Fibroblast of lung (primary cell): ENCODE measurements at places on chromosomes 12 and 14.

GRCh38 chr12:51888316-51889215 is 663 bp downstream of the ANKRD33 start:
- H3K27ac ChIP-seq, result no peak overlapping the region
- H3K36me3 ChIP-seq, result no peaks in the 10 kb centered on the region
- H3K4me3 ChIP-seq, result no peak overlapping the region
- H3K4me1 ChIP-seq, result peaks cover 4% of the 10 kb centered on the region
- DNase-seq, result no peak

DNA sequence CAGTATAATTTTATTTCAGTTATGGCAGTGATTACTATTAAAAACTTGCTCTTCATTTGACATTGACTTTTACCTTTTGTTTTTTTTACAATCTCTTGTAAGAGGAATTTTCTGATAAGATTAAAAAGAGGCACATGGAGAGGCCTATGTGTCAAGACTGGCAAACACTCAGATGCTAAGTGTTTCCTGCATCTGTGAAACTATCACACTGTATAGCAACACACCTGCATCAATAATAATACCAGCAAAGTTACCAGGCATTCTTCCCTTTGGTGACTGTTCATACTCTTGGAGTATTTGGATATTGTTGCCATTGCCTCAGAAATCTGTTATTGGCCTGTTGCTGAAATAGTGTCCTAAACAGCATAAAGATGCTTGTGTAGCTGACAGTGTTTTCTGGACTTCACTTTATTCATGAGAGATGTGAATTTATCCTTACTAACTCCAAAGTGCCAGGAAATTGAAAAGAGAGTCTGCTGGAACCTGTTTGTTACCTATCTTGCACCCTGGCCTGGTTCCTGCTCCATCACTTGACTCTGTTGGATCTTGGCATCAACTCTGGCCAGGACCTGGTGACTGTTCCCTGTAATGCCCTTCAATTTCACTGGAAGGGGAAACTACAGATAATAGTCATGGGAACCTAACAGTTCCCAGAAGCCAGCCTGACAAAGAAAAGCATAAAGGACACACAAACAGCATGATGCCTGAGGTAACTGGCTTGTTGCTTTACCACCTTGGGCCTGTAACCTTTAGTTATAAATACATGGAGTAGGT is 19.8 kb downstream of the SLC16A7 start:
- no peak overlapping the region for H3K27ac ChIP-seq
- H3K27me3 ChIP-seq, result no peaks in the 10 kb centered on the region
- DNase-seq, result no peak
- no peak overlapping the region for H3K4me3 ChIP-seq
- H3K36me3 ChIP-seq, result peaks cover 2% of the 10 kb centered on the region

GRCh38 chr14:50045039-50045711 is 71.2 kb downstream of the VCPKMT start:
- no peak overlapping the region for H3K4me3 ChIP-seq
- H3K27me3 ChIP-seq, result no peaks in the 10 kb centered on the region
- peaks cover 23% of the 10 kb centered on the region for H3K4me1 ChIP-seq
- H3K27ac ChIP-seq, result peak overlapping the region; percentile 58
- H3K36me3 ChIP-seq, result no peaks in the 10 kb centered on the region
- peak; percentile 84 for DNase-seq

DNA sequence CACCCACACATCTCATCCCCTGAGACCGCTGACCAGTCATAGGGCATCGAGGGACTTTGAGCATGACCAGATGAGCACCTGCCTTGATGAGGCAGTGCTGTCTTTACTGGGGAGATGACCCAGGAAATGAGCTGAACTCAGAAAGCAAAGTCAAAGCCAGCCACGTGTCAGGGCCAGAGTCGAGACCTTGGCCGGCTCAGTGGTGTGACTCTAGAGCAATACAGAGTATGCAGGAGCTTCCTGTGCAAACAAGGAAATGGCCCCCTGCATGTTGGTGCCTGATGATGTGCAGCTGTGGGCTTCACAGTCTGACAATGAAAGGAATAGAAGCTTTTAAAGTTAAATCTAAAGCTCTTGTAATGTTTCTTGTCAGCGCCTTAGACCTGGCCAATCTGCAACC is 332.9 kb downstream of the PCNX1 start:
- H3K4me3 ChIP-seq, result no peak overlapping the region
- no peaks in the 10 kb centered on the region for H3K36me3 ChIP-seq
- no peaks in the 10 kb centered on the region for H3K4me1 ChIP-seq
- DNase-seq, result no peak
- H3K27me3 ChIP-seq, result no peaks in the 10 kb centered on the region
- no peak overlapping the region for H3K27ac ChIP-seq

DNA sequence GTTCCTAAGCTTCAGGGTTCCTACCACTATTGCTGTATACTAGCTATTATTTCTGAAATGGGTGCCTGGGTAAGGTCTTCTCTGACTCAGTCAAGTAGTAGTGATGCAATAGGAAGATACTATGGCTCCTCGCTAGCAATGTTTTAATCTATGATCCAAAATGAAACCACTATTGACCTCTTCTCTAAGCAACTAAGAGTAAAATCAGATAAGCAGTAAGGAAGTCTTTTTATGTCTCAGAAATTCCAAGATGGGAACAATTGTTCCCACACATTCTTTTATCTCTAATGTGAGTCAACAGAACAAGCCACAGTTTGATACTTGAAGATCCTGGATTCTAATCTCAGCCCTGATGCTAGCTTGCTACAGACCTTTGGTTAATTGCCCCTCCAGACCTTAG is 45.1 kb downstream of the AREL1 start:
- no peaks in the 10 kb centered on the region for H3K27me3 ChIP-seq
- H3K27ac ChIP-seq, result no peak overlapping the region
- peaks cover 6% of the 10 kb centered on the region for H3K36me3 ChIP-seq

- H3K4me3 ChIP-seq, result no peak overlapping the region
- peaks cover 6% of the 10 kb centered on the region for H3K4me1 ChIP-seq
- no peak overlapping the region for H3K27ac ChIP-seq
- H3K27me3 ChIP-seq, result no peaks in the 10 kb centered on the region
Measured at GRCh38 chr12:26721800-26722199, 111.2 kb downstream of the ITPR2 start.

DNA sequence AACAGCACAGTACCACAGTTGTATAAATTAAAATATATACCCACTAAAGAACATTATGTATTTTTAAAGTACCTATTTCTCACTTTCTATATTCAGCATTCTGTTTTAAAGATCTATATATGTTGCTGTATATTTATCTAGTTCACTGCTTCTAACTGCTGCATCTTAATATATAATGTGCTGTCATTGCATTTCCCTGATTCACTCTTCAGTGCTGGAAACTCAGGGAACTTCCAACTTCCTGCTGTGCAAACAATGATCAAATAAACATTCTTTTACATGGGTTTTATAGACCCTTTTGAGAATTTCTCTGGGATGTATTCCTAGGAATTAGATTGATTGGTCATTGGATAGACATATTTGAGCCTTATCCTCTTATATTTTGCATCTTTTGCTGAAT is 379.1 kb downstream of the APAF1 start:
- no peak for DNase-seq
- no peaks in the 10 kb centered on the region for H3K36me3 ChIP-seq
- H3K27me3 ChIP-seq, result no peaks in the 10 kb centered on the region
- no peaks in the 10 kb centered on the region for H3K4me1 ChIP-seq

DNA sequence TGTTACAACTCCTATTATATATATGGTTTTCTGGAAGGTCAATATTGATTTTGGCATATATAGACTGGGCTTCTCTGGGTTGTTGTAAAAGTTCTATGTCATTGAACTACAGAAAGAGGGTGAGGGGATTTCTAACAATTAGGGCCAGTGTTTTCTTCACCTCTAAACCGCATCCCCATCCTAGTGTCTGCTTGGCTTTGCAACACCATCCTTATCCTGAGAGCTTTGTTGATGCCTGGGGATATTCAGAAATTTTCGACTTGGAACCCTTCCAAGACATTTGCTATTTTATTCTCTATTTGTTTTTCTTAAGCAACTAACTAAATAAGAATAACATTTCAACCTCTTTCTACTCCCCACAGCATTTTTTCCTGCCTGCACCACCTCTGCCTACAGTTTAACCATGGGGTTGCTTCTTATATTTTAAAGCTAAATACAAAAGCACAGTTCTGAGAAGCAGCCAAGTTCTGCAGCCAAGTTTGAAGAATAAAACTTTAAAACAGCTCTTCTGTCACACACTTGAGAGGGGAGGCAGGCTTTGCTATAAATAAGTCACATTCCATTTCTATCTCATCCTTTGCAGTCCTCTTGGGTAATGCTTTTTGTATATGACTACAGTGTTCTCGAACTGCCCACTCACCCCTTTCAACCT is 53.4 kb downstream of the RGS6 start:
- H3K4me1 ChIP-seq, result no peaks in the 10 kb centered on the region
- peak; percentile 1 for DNase-seq
- H3K4me3 ChIP-seq, result no peak overlapping the region
- H3K36me3 ChIP-seq, result no peaks in the 10 kb centered on the region
- no peaks in the 10 kb centered on the region for H3K27me3 ChIP-seq
- H3K27ac ChIP-seq, result no peak overlapping the region

GRCh38 chr12:116615141-116615861 is 56.1 kb downstream of the MAP1LC3B2 start:
- H3K27ac ChIP-seq, result no peak overlapping the region
- H3K27me3 ChIP-seq, result peaks cover 3% of the 10 kb centered on the region
- no peaks in the 10 kb centered on the region for H3K4me1 ChIP-seq
- H3K36me3 ChIP-seq, result no peaks in the 10 kb centered on the region

- peaks cover 19% of the 10 kb centered on the region for H3K4me1 ChIP-seq
- no peak overlapping the region for H3K4me3 ChIP-seq
- no peaks in the 10 kb centered on the region for H3K27me3 ChIP-seq
- H3K36me3 ChIP-seq, result peaks cover 40% of the 10 kb centered on the region
- no peak for DNase-seq
- H3K27ac ChIP-seq, result peak overlapping the region; percentile 98
Measured at GRCh38 chr12:6538420-6539313, 4.3 kb downstream of the GAPDH start.

DNA sequence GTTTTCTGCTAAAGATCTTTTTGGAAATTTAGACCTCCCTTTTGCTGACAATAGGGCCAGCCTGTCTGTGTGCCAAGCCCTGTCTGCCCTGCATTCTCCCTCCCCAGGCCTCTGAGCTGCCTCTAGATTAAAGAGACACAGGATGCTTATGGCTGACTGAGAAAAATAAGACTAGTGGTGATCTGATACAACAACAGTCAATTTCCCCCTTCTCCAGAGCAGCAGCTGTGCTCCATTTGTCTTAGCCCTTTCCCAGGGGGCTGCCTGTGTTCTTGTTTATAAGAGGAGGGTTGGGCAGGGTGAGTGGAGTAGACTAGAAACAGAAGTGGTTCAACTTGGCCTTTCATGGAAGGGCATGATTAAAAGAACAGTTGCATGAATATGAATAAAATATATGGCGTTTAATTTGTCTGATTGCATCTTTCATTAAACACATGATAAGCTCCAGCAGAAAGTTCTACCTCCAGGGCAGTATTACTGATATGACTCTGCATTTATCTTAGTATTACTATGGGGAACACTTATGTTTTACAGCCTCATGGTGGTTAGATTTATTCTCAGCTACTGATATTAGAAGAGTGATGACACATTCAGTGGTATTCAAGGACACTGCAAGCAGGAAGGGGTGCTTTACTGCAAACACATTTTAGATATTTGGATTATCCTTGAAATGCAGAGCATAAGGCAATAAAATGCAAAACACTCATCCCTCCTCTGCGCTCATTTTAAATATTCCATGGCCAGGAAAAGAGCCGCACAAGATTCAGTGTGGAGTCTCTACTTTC is 150.2 kb upstream of the CLEC14A start:
- peak; percentile 61 for DNase-seq
- H3K4me1 ChIP-seq, result peaks cover 31% of the 10 kb centered on the region
- peak overlapping the region; percentile 65 for H3K27ac ChIP-seq
- no peaks in the 10 kb centered on the region for H3K27me3 ChIP-seq
- no peaks in the 10 kb centered on the region for H3K36me3 ChIP-seq

DNA sequence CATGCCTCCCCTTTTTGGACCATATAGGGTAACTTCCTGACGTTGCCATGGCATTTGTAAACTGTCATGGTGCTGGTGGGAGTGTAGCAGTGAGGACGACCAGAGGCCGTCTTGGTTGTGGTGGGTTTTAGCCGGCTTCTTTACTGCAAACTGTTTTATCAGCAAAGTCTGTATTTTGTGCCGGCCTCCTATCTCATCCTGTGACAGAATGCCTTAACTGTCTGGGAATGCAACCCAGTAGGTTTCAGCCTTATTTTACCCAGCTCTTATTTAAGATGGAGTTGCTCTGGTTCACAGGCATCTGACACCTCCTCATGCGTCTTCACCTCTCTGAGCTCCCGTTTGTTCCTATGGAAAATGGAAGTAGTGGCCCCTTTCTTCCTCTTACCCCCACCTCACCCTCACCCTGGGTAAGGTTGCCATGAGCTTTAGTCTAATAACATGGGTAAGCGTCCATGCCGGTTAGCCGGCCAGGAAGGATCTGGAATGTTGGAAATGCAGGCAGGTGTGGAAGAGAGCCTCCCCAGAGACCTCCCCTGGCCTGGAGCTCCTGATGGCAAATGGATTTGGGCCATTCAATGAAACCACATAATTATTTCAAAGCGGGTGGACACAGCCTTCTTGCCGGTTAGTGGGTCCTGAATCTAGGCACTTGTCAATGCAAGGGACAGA is 18.6 kb downstream of the HHIPL1 start:
- no peaks in the 10 kb centered on the region for H3K36me3 ChIP-seq
- DNase-seq, result no peak
- H3K27ac ChIP-seq, result no peak overlapping the region
- H3K27me3 ChIP-seq, result no peaks in the 10 kb centered on the region

- H3K36me3 ChIP-seq, result no peaks in the 10 kb centered on the region
- DNase-seq, result peak; percentile 57
- no peaks in the 10 kb centered on the region for H3K4me1 ChIP-seq
- H3K27ac ChIP-seq, result no peak overlapping the region
- no peaks in the 10 kb centered on the region for H3K27me3 ChIP-seq
Measured at GRCh38 chr14:74973003-74973653, 17.7 kb upstream of the PGF start.

- no peak overlapping the region for H3K27ac ChIP-seq
- H3K36me3 ChIP-seq, result no peaks in the 10 kb centered on the region
- peaks cover 19% of the 10 kb centered on the region for H3K27me3 ChIP-seq
- DNase-seq, result no peak
- no peak overlapping the region for H3K4me3 ChIP-seq
Measured at GRCh38 chr12:117034701-117035151, 64.5 kb downstream of the TESC start.

GRCh38 chr14:92391726-92392125 is 68.8 kb downstream of the SLC24A4 start:
- H3K4me3 ChIP-seq, result no peak overlapping the region
- DNase-seq, result no peak
- no peak overlapping the region for H3K27ac ChIP-seq

DNA sequence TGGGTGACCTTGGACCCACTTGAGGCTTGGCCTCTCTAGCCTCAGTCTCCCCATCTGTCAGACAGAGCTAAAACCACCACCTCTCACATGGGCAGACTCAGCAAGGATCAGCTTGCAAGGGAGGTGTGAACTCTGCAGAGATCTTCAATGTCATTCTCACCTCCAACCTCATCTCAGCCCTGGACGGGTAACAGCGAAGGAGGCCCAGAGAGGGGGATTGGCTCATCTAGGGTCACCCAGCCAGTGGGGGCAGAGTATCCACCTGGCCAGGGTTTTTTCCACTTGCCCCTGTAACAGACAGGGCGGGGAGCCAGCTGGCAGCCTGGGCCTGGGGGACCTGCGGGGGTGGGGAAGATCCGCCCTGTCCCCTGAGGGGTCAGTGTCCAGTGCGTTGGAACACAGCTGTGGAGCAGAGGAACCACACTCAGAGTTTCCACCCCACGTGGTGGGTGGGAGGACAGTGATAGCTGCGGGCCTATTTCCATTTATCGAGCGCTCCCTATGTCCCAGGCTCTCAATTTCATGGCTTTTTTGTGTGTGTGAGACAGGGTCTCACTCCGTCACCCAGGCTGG is 27.4 kb downstream of the DTX1 start:
- no peak overlapping the region for H3K4me3 ChIP-seq
- no peak for DNase-seq
- H3K4me1 ChIP-seq, result no peaks in the 10 kb centered on the region
- H3K27me3 ChIP-seq, result no peaks in the 10 kb centered on the region
- H3K36me3 ChIP-seq, result no peaks in the 10 kb centered on the region
- H3K27ac ChIP-seq, result no peak overlapping the region
